ENCODE measurements at places on chromosomes 16 and 17.

DNA sequence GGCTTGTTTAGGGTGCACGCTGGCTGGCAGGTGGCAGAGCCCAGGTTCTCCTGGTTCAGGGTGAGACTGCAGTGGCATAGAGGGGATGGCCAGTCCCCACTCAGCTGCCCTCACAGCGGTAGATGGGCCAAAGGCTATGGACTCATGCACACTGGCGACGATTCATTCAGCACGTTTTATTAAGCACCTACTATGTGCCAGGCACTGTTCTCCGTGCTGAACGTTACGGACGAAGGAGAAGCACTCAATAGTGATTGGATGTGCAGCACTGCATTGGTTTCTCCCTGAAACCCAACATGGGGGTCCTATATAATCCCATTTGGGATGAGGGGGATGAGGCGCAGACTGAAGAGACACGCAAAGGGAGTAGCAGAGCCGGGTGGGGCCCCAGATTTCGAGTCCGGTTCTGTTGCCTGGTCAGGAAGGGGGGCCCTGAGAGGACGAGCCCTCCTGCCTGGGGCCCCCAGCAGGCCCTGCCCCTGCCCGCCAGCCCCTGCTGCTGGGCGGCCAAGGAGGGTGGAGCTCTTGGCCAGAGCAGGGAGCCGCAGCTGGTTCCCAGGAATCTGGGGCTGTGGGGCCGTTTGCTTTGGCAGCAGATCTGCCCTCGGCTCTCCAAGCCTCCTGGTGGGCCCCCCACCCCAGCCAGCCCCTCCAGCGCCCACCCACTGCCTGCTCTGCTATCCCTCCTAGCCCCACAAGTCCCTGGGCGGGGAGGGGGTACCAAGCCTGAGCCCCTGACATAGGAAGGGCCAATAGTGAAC lies 8.8 kb downstream of the GLIS2 start:
- no peak for DNase-seq

GRCh38 chr16:280991-281659 lies 734 bp downstream of the ARHGDIG start:
- no peak for DNase-seq

DNA sequence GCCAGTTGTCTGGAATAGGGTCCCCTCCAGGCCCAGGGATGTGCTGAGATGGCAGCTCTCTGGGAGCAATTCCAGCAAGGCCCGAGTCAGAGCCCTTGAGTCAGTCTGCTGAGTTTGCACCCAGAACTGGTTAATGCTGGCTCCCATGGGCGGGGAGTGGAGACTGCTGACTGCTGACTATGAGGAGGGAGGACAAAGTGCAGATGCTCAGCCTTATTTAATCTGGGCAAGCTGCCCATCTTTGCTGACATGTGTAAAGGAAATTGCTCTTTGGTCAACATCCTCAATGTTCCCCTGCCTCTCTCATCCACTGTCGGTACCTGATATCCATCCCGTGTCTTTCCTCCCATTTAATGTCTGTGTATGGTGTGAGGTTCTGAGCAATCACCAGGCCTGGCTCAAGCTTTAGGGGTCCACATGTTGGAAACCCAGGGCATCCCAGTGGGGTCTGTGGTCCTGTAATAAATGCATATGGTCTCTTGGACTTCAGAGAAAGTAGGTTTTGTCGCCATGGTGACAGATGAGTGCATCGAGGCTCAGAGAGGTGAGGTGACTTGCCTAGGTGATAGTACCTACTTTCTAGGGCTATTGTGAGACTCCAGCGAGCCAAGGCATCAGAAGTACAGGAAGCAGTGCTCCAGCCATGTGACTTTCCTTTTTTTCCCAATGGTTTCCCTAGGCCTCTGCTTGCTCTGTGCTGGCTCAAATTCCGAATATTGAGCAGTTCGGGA lies 20.0 kb upstream of the RNF135 start:
- DNase-seq = no peak

DNA sequence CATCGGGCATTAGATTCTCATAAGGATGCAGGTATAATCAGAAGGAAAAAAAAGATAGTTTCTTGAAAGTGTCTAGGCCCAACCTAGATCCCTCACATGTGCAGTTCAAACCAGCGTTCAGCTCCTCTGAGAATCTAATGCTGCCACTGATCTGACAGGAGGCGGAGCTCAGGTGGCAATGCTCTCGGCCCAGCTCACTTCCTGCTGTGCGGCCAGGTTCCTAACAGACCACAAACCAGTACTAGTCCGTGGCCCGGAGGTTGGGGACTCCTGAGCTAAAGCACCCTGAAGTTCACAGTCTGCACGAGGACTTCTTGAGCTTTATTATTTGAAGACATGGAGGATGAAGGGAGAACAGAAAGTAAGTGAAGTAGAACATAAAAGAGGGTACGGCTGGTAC lies 16.8 kb downstream of the SMCR8 start:
- no peak for DNase-seq

- no peak for DNase-seq
Observed at GRCh38 chr16:28294201-28294600, 1.9 kb downstream of the SBK1 start.

DNA sequence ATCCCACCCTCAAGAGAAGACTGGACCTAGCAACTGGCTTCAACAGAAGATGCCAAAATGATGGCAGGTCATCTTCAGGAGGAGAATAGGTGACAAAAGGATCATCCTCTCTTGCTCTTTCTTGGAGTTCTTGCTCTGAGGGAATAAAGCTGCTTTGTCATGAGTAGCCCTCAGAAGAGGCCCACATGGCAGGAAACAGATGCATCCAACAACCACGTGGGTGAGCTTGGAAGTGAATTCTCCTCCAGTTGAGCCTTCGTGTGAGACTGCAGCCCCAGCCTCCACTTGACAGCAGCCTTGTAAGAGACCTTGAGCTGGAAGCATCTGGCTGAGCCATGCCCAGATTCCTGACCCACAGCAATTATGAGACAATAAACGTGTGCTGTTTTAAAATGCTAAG lies 87.5 kb downstream of the DYNLRB2 start:
- no peak for DNase-seq

DNA sequence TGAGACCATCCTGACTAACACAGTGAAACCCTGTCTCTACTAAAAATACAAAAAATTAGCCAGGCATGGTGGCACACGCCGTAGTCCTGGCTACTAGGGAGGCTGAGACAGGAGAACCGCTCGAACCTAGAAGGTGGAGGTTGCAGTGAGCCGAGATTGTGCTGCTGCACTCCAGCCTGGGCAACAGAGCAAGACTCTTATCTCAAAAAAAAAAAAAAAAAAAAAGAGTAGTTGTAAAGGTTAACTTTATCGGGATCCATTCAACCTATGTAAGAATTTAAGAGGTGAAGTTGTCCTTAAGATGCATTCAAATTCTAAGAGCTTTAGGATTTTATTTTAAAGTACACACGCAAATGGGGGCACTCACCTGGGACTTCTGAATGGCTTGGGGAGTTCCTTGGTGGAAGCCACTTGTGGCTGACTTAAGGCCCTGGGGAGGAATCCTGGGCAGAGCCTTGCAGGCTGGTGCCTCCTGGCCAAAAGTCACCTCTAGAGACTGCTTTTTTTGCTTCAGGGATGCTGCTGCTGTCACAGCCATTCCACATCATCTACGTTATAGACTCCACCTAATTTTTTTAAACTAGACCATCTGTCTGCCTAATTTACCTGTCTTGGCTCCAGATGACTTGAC lies 3.3 kb downstream of the CTCF start:
- no peak for DNase-seq

DNA sequence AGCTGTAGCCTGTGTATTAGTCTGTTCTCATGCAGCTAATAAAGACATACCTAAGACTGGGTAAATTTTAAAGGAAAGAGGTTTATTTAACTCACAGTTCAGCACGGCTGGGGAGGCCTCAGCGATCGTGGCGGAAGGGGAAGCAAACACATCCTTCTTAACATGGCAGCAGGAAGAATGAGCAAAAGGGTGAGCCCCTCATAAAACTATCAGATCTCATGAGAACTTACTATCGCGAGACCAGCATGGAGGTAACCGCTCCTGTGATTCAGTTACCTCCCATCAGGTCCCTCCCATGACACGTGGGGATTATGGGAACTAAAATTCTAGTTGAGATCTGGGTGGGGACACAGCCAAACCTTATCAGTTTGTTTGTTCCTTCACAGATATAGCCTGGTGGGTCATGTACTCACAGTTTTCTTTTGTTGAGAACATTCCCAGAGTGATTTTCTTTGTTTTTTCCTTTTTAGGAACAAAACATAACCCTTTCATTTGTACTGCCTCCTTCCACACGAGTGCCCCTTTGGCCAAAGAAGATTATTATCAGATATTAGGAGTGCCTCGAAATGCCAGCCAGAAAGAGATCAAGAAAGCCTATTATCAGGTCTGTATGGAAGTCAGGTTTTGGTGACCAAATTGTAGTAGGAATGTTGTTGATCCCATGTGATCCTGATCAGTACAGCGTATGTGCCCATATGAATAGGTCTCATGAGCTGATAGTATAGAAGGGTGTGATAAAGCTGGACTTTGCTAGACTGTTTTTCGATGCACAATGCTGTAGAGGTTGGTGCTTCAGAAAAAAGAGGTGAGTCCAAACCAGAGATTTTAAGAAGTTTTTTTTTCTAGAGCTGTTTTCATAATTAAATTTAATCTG lies 8.5 kb downstream of the DNAJA3 start:
- DNase-seq = no peak

GRCh38 chr16:15691046-15691445 lies 41.0 kb downstream of the NDE1 start:
- DNase-seq = no peak

GRCh38 chr17:78419970-78420815 lies 41.7 kb downstream of the PGS1 start:
- no peak for DNase-seq

DNA sequence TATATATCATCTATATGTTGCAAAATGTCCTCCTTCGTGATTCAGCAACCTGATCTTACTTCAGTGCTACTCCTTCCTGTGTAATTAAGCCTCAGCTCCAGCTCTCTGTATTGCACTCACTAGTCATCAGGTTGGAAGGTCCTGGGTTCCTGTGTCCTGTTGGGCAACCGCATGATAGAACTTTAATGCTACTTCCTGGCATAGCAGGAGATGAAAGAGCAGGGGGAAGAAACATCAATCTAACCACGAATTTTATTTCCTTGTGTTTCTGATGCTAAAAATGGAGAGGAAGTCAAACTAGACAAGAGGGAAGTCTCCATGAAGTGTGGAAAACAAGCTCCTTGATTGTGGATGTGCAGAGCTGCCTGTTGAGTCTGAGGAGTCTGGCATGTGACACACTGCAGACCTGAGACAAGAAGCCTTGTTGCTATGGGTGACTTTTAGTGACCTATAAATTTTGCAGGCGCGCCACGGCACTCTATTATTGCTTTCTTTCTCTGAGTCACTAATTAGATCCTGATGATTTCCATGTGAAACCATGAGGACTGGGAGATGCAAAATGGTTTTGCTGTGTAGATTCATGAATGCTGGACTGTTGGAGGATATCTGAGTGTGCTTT lies 25.6 kb downstream of the IGSF6 start:
- peak; percentile 14 for DNase-seq

DNA sequence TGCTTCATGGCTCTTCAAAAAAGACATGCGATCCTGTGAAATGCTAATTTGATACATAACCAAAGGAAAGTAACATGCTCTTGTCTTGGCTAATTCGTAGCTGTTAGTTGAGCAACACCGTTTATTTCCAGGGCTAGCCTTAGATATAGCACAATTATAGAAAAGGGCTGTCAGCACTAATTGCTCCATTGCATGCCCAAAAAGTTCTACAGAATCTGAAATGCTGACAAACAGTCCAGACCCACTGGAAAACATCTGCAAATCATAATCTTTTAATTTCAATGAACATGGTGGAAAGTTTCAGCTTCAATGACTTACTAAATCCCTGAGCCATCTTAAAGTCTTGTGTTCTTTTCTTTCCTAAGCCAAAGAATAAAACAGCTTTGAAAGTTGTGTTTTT lies 42.9 kb upstream of the NUDT7 start:
- DNase-seq = no peak

DNA sequence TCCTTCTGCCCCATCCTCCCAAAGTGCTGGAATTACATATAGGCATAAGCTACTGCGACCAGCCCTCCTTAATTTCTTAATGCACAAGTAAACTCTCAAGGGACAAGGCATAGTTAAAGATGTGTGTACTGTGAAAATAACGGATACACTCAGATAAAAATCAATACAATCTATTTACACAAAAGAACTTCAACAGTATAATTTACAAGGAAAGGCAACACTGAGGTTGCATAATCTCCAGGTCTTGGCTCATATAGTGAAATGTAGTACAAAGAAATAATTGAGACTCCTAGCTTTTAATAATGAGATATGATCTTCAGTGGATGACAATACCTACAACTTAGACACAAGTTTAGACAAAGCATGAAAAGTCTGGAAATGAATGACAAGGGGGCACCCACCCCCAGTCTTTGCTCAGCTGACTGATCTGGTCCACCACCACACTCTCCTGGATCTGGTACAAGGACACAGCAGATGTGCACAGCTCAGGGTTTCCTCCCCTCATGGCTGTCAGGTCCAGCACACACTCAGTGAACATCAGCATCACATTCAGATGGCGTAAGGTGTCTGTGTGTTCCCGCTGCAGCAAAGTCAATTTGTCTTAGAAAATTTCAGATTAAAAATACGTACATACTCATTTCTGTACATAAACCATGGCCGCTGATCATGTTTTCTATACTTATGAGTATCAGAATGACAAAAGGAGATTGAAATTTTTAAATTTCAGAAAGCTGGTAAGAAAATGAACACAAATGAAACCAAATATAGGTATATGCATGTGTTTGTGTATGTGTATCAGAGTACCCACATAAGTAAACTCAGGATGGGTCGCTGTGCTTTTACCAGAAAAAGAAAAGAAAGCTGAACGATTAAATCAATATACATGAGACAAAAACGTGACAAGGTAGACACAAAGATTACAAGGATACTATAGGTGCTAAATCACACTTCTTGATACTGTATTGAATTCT lies 33.7 kb upstream of the ALDH3A1 start:
- DNase-seq = no peak

DNA sequence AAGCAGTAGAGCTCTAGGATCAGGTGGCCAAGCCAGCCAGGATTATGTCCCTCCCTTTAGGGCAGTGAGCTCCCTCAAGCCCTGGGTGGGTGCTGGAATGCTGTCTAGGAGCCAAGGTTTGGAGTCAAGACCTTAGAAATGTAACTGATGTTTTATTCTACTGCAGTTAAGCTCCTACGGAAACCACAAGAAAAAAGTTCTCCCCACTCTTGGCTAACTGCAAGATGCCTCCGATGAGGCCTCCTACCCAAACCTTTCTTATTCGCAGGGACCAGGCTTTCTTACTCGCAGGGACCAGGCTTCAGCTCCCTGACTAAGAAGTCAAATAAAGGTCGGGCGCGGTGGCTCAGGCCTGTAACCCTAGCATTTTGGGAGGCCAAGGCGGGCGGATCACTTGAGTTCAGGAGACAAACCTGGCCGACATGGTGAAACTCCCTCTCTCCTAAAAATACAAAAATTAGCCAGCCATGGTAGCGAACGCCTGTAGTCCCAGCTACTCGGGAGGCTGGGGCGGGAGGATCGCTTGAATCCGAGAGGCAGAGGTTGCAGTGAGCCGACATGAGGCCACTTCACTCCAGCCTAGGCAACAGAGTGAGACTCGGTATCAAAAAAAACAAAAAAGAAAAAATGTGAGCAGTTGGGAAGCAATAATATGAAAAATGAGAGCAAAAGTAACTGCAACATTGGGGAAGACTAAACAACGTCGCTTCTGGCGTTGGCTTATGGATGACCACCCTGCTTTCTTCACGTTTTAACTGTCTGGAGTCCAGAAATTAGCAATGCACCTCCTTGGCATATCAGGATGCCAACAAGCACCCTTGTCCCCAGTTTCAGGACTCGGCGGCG lies 31.7 kb upstream of the ARL4D start:
- DNase-seq = no peak
